Natural killer cell treated with Interleukin-12 subunit alpha and Interleukin-12 subunit beta and Interleukin-15 and Interleukin-18, amount 100 ng/mL, for 72 hours (primary cell): ENCODE measurements at places on chromosomes 11 and 22.
A peak's percentile ranks its signal among the peaks of the same experiment; 100 is the strongest.

DNA sequence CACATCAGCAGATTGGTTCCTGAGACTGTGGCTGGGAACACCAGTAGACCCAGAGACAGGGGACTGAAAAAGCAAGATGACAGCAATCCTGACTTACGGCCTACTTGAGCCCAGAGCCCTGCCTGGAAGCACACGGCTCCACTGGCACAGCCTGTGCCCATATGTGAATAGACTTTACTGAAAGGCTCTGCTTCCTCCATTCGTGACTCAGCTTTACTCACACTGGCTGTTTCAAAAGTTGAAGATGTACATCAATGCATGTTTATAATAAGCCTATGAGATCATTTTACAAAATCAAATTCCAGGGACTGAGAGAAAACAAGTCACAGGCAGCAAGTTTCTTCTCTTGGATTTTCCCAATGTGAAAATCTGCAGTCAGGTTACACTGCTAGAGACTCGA, 134.6 kb upstream of the TEAD1 start:
- no peak for DNase-seq

GRCh38 chr11:129866311-129866710, 29.1 kb downstream of the NFRKB start:
- no peak for DNase-seq

- DNase-seq: no peak
Measured at GRCh38 chr22:43667656-43668055, 144.4 kb downstream of the EFCAB6 start.

DNA sequence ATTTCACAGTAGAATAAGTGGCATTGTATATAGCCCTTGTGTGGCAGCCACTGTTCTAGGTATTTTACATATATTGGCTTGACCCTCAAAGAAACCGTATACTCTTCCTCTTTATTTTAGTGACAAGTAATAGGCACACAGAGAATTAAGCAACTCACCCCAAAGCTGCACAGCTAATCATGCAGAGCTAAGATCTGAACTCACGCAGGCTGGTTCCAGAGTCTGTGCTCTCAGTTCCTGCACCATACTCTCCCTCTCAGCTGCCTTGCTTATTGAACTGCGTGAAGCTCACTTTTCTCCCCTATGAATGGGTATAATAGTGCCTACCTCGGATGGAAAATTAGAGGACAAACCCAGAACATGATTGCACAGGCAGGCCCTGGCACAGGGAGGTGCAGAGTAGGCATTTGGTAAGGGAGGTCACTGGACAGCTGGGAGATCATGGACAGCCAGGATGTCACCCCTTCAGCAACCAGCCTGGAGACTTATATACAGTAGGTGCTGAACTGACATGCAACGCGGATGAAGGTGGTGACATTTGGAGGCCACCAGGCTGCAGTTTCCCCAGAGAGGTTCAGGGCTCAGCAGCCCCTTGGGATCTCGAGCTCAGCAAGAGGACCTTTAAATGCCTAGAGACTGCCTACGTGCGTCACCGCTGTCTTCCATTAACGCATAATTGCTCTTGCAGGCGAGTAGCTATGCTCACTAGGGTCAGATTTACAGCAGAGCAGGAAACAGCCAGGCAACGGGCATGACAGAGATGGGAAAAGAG, 78.4 kb upstream of the TP53I11 start:
- no peak for DNase-seq

DNA sequence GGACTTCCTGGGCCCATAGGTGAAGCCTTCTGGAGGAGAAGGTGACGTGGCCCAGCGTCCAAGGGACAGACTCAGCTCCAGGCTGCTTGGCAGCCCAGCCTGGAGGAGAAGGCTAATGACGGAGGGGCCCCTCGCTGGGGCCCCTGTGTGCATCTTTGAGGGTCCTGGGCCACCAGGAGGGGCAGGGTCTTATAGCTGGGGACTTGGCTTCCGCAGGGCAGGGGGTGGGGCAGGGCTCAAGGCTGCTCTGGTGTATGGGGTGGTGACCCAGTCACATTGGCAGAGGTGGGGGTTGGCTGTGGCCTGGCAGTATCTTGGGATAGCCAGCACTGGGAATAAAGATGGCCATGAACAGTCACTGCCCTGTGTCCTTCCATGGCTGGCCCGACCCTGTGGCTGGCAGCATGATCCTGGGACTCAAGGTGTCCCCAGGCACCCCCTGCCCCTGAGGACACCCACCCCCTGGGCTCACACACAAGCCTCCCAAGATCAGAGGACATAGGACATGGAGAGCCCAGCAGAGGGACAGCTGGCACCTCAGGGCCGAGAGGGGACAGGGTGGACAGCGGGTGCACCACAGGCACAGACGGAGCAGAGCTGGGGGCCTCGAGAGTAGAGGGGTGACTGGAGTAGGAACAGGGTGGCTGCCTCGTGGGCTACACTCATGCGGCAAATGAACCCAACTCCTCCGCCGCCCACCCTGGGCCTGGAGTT, 10.1 kb downstream of the SIGIRR start:
- DNase-seq: peak; percentile 42
